NCI-H1694 (cell line): ENCODE measurements at places on chromosomes 12 and 14.
A peak's percentile ranks its signal among the peaks of the same experiment; 100 is the strongest.

- no peak for DNase-seq
Observed at GRCh38 chr12:19801941-19802340, 362.6 kb downstream of the AEBP2 start.

DNA sequence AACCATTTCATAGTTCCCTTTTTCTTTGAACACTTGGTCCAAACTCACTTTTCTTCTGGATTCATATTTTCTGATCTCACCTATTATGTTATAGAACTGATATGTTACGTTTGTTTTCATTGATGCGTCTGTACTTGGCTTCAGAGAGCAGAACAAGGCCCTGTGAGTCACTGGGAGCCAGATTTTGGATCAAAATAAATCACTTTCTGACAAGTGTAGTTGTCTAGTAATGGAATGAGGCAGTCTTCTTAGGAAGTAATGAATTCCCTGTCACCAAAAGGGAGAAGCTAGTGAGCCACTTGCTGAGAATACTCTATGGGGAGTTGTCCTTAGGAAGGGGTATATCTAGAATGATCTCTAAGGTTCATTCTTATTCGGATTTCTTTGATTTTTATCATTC lies 10.2 kb downstream of the BICD1 start:
- no peak for DNase-seq

DNA sequence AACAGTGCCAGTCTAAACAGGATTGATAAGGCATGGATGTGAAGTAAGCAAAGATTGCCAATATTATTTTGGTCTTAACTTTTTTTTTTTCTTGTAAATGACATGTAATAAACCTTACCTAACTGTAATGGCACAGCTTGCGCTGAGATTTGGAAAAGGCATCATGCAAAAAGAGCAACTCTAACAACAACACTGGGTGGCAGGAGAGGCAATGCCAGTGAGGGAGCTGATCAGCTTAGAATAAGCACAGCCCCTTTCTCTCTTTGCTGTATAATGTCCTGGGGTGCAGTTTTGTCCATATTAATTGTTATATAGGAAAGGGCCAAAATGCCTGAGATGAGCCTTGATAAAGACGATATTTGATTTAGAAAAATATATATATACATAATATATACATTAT lies 1589.7 kb upstream of the FLRT2 start:
- no peak for DNase-seq

- no peak for DNase-seq
Observed at GRCh38 chr12:121530600-121531355, 50.0 kb downstream of the KDM2B start.

DNA sequence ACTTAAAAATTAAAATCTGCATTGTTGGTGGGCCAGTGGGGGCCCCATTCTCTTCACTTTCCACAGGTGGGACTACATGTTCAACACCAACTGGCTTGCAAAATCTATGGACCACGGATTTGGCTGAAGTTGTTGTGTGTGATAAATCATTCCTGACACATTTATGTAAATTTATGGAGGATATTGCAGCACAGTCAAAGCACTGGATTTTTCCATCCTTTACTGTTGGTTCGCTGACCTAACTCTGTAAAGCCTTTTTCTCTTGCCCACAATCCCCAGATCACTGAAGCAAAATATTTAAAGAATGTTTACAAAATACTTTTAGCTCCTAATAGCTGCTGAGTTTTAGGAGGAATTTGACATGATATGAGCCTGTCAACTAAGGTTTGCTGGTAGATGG lies 219.7 kb upstream of the PRICKLE1 start:
- no peak for DNase-seq

DNA sequence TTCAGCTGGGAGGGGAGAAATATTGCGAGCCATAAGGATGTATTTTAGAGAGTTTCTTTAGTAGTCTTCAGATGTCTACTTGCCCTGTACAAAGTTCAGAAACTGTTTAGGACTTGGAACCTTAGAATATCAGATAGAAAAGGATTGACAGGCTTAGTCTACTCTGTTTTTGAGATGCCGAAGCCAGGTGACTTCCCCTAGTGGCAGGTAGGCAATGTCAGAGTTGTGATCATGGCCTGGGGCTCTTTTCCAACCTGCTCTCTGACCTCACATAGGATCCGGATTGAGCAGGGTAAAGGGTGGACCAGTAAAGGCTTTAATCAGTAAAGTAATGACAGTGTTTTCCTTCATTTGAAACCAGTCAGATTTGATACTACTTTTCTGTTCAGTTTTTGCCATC lies 59.6 kb downstream of the PRKCH start:
- DNase-seq = no peak

DNA sequence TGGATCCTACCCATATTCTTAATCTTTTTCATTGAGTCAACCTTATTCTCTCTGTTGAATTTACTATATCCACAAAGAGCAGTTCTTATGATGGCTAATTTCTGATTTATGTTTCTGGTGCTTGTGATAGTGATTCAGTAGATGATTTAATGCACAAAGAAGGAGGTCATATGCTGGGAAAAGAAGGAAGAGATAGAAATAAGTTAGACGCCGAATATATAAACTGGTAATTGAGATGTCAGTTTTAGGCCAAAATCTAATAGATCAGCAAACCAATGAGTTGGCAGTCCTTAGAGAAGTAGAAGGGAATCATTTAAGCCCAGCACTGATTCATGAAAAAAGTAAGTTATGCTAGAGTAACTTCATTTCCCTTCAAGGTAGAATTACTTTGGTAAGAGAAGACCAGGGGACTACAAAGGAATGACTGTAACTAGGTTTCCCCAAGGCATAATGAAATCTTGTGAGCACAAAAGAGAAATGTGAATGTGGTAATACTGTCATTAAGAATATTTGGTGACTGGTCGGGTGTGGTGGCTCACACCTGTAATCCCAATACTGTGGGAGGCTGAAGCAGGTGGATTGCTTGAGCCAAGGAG lies 132.4 kb downstream of the TGFB3 start:
- no peak for DNase-seq

GRCh38 chr14:105702275-105702817 lies 176.0 kb downstream of the TMEM121 start:
- DNase-seq = no peak

- no peak for DNase-seq
Observed at GRCh38 chr12:64427988-64428387, 23.8 kb downstream of the XPOT start.

DNA sequence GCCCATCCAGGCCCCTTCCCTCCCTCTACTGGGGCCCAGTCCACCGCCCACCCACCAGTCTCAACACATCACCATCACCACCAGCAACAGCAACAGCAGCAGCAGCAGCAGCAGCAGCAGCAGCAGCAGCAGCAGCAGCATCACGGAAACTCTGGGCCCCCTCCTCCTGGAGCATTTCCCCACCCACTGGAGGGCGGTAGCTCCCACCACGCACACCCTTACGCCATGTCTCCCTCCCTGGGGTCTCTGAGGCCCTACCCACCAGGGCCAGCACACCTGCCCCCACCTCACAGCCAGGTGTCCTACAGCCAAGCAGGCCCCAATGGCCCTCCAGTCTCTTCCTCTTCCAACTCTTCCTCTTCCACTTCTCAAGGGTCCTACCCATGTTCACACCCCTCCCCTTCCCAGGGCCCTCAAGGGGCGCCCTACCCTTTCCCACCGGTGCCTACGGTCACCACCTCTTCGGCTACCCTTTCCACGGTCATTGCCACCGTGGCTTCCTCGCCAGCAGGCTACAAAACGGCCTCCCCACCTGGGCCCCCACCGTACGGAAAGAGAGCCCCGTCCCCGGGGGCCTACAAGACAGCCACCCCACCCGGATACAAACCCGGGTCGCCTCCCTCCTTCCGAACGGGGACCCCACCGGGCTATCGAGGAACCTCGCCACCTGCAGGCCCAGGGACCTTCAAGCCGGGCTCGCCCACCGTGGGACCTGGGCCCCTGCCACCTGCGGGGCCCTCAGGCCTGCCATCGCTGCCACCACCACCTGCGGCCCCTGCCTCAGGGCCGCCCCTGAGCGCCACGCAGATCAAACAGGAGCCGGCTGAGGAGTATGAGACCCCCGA lies 6.8 kb upstream of the RNU7-1 start:
- peak; percentile 73 for DNase-seq

DNA sequence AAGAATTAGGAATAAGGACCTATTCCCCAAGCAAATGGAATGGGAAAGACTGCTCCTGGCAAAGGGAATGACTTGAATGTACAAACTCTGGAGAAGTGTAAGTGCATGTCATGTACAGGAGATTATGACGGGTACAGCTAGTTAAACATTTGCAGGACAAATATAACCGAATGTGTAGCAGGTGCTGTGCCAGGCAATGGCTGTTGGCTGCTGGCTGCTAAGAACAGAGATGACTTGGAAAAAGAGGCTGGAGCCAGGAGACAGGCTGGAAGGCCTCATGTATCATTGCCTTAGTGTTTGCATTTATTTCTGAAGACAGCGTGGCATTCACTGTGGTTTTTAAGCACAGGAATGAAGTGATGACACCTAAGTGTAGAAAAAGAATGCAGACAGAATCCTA lies 136.8 kb downstream of the TTC8 start:
- no peak for DNase-seq

DNA sequence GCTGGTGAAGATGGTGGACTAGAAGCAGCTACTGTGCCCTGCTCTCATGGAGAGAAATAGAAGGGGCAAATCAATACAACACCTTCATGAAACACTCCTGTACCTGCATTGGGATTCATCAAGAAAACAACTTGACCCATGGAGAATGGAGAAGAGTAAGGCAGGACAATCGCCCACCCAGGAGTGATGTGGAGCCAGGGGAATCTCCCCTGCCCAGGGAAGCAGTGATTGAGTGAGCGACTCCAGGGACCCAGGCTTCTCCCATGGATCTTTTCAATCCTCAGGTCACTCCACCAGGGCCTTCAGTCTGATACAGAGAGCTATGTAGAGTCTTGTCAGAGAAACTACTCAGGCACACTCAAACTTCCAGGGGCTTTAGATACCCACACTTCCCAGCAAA lies 161.9 kb upstream of the DYRK2 start:
- DNase-seq = no peak

GRCh38 chr14:88351966-88352691 lies 29.1 kb upstream of the KCNK10 start:
- no peak for DNase-seq

DNA sequence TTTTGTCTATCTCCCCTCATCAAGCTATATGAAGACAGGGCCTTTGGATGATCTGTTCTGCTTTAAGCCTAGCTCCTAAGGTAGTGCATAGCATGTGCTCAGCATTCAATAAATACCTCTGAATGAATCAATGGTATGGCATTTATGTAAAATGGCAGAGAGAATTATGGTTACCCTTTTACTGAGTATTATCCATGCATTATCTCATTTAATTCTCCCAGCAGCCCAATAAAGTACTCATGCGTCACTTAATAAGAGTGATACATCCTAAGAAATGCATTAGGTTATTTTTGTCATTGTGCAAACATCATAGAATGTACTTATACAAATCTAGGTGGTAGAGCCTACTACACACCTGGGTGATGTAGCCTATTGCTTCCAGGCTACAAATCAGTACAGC lies 269.7 kb downstream of the KSR2 start:
- DNase-seq = no peak

GRCh38 chr12:32151552-32151951 lies 44.9 kb downstream of the BICD1 start:
- no peak for DNase-seq

GRCh38 chr14:72118841-72119240 lies 186.6 kb downstream of the RGS6 start:
- DNase-seq = no peak

DNA sequence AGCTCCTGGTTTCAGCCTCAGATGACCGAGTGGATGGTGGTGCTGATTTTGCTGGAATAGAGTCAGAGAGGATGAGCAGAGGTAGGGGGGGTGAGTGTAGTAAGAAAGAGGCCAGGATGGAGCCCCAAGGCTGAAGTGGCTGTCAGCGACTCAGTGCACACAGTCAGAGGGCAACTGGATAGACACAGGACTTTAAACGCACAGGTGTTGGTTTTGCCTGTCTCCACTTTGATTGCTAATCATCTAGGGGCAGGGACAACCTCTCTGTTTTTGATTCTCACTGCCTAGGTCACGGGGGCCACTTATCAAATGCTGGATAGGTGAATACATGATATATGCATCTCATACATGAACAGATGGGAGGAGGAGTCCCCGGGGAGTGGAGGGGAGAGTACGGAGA lies 99.5 kb downstream of the EGLN3 start:
- no peak for DNase-seq

DNA sequence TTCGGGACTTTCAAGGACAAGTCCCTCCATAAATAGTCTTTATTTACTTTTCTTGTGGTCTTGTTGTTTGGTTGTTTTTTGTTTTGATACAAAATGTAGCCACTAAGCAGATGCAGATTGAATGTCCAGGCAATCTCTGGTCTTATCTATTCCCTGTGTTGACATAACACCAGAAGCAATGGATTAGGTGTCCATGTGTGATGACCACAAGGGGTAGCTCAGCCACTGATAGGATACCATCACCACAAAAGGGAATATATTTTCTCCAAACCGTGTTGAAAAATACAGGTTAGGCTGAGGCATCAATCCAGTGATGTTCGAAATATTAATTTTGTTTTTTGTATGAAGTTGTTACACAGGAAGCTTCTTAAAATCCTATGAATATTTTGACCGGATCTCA lies 196.3 kb downstream of the EPS8 start:
- DNase-seq = no peak

- DNase-seq = no peak
Observed at GRCh38 chr14:74147571-74147970, 62.8 kb downstream of the LIN52 start.

DNA sequence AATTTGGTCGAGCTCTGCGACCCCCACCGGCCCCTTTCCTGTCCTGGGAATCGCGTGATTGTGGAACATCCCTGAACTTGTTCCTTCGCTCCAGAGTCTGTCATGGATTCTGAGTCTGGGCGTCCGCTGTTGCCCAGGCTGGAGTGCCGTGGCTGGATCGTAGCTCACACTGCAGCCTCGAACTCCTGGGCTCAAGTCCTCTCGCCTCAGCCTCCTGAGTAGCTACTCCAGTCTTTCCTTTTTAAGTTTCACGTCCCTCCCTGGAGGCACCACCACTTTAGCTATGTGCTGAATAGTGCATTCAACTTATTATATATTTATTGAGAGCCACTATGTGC lies 698 bp downstream of the ACOT6 start:
- DNase-seq = peak; percentile 32

GRCh38 chr12:32768518-32768917 lies 12.8 kb upstream of the YARS2 start:
- no peak for DNase-seq

GRCh38 chr14:99598774-99599173 lies 5.2 kb downstream of the CCDC85C start:
- DNase-seq = no peak

- no peak for DNase-seq
Observed at GRCh38 chr14:73358187-73358586, 100.2 kb downstream of the NUMB start.
